ENCODE measurements at places on chromosomes 16 and 17.
A peak's percentile ranks its signal among the peaks of the same experiment; 100 is the strongest.

DNA sequence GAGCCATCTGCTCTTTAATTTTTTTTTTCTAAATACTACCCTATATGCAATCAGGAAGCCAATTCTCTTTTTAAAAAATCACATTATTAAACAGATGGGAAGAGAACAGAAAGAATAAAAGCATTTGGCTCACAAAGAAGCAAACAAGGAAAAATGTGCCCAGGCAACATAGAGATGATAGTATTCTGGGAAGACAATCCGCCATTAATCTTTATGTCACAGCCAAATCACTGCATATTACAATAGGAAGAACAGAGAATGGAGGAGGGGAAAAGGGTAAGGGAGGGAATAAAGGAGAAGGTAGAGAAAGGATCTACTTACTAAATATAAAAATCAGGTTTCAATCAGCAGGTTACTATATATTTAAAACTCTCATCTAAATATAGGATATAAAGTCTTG lies 34.3 kb downstream of the STAT5B start:
- DNase-seq = no peak
- H3K27me3 ChIP-seq = no peaks in the 10 kb centered on the region
- peaks cover 16% of the 10 kb centered on the region for H3K36me3 ChIP-seq

- H3K27me3 ChIP-seq = peaks cover 32% of the 10 kb centered on the region
- peak within 1 kb of the TSS; percentile 62 for H3K4me3 ChIP-seq
- H3K27ac ChIP-seq = no peak within 1 kb of the TSS
- H3K36me3 ChIP-seq = no peaks in the 10 kb centered on the region
- peaks cover 7% of the 10 kb centered on the region for H3K4me1 ChIP-seq
These were observed at the start of gene ARHGAP44 for GRCh38 chr17:12789481-12790248. ARHGAP44 (plus strand) TSS chr17:12789498; CDS start chr17:12789839, 341 bp downstream.

DNA sequence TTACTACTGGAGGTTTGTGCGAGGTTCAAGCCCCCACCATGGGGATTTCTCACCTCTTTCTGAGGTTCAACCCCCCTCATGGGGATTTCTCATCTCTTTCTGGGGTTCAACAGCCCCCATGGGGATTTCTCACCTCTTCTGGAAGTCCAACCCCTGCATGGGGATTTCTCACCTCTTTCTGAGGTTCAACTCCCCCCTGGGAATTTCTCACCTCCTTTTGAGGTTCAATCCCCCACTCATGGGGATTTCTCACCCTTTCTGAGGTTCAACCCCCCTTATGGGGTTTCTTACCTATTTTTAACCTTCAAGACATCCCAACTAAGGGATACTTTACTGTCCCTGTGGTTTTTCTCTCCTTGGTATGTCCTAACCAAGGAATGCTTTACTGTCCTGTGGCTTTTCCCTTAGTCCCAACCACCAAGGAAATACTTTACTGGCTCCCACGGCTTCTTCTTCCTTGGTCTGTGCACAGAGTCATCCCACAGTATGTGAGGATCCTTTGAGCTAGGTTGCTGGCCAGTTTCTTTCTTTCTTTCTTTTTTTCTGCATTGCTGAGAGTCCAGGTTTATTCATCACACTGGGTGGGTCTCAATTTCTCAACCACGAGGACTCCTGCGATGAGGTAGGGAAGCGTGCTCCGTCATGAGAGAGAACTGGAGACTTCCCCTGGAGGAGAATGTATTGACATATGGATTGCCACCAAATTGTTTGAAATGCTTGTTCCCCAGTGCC lies 2140.2 kb downstream of the TP53TG3F start:
- no peaks in the 10 kb centered on the region for H3K4me1 ChIP-seq
- H3K4me3 ChIP-seq = no peak overlapping the region
- DNase-seq = no peak
- H3K27ac ChIP-seq = no peak overlapping the region
- H3K27me3 ChIP-seq = no peaks in the 10 kb centered on the region

- peaks cover 6% of the 10 kb centered on the region for H3K36me3 ChIP-seq
- no peak overlapping the region for H3K4me3 ChIP-seq
- H3K4me1 ChIP-seq = peaks cover 58% of the 10 kb centered on the region
- peaks cover 11% of the 10 kb centered on the region for H3K27me3 ChIP-seq
- no peak overlapping the region for H3K27ac ChIP-seq
- no peak for DNase-seq
These were observed 1.4 kb downstream of the RAP1GAP2 start for GRCh38 chr17:2797637-2798036.

GRCh38 chr16:59148056-59148768 lies 414.1 kb upstream of the GOT2 start:
- no peak for DNase-seq
- H3K4me1 ChIP-seq = no peaks in the 10 kb centered on the region
- H3K36me3 ChIP-seq = no peaks in the 10 kb centered on the region
- no peak overlapping the region for H3K27ac ChIP-seq
- no peaks in the 10 kb centered on the region for H3K27me3 ChIP-seq
- H3K4me3 ChIP-seq = no peak overlapping the region

All from activated CD4-positive, alpha-beta T cell treated with anti-CD3 and anti-CD28 coated beads for 36 hours (primary cell).